Activated CD4-positive, alpha-beta T cell treated with anti-CD3 and anti-CD28 coated beads, Interleukin-10, Interleukin-2, amounts not matched to agents 100 ng/mL and 50 ng/mL, durations not matched to agents 16 hours and 8 hours (primary cell): ENCODE measurements at places on chromosomes 6 and 20.

DNA sequence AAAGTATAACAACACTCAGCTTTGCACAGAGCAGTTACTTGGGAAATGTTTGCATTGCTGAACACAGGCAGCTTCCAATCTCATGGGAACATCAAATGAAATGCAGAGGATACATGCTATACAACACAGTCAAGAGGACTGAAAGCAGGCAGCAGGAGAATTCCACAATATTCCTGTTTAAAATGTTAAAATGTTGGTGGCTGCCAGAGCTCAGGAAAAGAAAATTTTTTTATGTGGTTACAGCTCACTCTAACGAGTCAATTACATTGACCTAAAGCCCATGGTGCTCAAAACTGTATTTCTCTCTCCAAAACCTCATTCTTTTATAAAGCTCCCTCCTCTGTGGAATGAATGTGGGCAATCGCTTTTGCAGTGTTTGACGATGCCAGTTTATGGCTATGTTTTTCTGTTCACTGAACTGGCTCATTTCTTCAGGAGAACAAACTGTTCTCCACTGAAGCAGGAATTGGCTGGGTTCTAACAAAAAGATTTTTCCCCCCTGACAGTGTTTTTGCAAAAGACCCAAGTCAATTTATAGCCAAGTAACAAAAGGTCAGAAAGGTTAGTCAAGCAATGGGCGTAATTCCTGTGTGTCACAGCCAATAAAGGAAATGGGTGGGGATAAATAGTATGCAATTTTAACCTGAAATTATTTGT is 69.0 kb downstream of the ZHX3 start:
- DNase-seq: no peak

DNA sequence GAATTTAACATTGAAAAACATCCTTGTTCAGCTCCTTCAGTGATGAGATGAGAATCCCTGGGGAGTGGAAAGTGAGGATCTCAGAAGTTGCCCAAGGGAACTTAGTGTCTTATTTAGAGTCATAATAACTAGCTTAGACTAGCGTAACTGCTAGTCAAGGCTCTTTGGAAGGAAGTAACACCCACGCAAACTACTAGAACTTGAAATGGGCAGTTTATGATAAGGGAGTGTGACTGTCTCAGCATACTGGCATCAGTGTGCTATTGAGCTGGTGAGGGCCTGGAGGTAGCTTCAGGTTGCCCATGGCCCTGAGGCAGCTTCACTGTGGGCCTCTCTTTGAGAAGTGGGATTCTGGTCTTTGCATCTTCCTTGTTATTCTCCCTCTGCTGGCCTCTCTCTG is 40.1 kb downstream of the SLX4IP start:
- DNase-seq: peak; percentile 28

DNA sequence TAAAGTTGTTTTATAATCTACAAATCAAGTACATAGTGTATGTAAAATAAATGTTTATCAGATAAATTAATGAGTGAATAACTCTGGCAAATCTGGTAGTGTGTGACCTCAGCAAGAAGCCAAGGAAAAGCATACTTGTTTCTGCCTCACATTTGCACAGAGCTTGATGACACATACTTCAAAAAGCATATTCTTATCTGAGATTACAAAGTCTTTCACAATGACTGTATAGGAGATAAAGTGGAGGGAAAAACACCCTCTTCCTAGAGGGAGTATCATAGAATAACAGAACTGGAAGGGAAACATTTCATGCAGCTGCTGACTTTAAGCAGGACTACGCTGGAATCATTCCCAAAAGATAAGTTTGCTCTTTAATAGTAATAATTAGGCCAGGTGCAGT is 28.1 kb upstream of the AKAP7 start:
- DNase-seq: no peak

- no peak for DNase-seq
Observed at GRCh38 chr6:5126214-5126613, 41.1 kb downstream of the PPP1R3G start.

DNA sequence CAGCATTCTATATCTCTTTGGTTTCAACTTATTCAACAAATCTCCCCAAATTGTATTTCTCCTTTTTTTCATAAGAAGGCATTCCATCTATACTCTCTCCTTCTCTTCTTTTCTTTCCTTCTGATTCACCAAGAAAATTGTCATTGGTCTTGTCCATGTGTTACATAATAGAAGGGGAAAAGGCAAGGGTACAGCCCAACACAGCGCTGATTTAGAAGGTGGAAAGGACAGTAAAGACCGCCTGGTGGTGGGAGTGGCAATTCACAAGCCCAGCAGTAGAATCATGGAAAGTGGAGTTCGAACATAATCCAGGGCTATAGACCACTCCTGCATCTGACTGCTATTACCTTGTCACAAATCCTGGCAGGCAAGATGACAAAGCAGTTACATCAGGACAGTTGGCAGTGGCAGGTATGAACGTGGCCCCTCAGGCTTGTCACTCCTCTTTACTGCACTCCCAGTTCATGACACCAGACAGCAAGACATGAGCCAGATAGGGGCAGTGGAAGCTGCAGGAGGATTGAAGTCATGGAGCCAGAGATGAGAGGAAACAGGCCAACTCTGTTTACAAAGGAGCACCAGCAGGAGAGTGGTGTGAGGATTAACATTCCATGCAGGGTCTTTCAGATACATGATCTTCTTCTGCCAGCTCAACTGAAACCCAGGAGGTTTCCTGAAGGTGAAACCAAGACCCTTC is 2.1 kb upstream of the TNFAIP3 start:
- DNase-seq: no peak

DNA sequence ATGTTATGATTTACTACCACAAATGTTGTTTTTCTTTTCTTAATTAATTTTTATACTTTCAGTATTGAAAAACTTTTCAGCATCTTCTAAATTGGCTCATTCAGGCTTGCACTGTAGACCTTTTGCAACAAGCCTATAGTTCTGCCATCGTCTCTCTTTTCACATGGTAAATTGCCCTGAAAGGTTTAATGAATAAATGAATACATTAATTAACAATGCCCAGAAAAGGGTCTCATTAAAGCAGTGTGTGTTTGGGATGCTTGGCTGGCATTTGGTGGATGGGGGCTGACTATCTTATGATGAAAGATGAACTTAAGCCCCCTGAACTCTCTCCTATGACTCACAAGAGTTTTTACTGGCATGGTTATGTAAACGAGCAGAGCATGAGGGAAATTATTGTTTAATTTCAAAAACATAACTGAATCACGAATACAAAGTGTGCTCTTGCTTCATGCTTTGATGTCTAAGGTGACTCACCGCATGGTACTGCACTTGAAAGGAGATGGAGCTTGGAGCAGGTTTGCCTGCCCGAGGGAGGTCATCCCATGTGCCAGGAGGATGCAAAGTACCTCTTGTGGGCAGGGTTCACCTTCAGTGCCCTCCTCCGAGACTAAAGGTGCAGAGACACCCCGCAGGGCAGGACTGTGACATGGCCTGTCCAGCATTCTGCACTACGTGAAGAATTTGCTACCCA is 13.8 kb upstream of the PCK1 start:
- no peak for DNase-seq
